ENCODE measurements at places on chromosomes 3 and 15.
A peak's percentile ranks its signal among the peaks of the same experiment; 100 is the strongest.

DNA sequence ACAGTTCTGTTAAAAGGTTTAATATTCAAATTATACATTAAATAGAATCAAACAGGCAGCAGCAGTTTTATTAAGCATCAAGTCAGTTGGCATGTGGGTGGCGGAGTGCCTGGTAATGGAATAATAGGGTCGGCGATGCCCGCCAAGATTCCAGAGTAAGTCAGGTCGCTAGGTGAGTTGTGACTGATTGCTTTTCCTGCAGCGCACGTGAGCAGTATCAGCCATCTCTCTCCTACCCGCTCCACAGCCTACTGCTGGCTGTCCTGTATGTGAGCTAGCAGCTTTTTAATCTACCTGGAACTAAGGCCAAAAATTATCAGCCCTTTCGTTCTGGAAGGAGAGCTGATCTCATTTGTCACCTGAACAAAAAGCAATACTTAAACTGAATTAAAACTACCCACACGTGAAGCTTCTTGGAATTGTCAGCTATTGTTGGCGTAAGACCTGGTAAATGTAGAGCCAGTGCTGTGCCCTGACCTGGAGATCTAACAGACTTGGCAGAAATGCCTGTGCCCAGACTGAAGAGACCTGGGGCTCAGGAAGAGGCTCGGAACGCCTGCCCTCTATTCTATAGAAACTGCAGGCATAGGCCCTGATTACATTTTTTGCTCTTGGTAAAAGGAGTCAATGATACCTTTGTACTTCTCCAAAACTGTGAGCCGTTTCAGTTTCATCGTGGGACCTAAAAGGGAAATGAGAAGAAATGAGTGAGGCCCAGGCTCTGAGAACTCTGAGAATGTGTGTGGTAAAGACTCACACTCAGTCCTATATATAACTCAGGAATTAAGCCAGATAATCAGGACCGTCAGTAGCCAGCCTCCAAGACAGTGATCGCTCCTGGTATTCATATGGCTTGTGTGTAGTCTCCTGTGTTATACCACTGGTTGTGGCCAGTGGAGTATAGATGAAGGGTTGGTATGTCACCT is 21.9 kb downstream of the IDH3A start:
- DNase-seq: no peak

GRCh38 chr3:192817506-192817905 is 90.2 kb upstream of the FGF12 start:
- DNase-seq: no peak

- peak; percentile 89 for DNase-seq
These were observed 141.9 kb downstream of the PGPEP1L start for GRCh38 chr15:98865397-98866339.

GRCh38 chr3:44184319-44184953 is 57.2 kb upstream of the TOPAZ1 start:
- DNase-seq: peak; percentile 80

- no peak for DNase-seq
These were observed 98.9 kb downstream of the APBA2 start for GRCh38 chr15:28984421-28985315.

DNA sequence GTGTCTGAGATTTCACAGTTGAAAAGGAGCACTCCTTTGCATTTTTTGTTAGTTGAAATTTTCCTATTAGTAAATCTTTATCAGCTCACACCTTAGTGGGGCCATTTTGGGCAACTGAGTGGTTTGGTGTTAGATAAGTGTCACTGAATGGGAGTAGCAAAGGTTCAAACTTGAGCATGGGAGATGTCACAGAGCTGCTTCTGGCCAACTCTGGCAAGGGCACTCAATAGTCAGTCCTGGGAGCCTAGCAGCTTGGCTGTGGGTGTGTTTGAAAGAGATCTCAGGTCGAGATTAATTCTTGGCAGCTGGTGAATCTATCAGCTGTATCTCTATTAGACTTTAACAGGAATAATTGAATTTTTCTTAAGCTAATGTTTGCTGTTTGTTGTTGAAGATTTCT is 579.3 kb downstream of the EDEM1 start:
- no peak for DNase-seq

GRCh38 chr3:120496278-120497002 is 45.6 kb upstream of the FSTL1 start:
- no peak for DNase-seq

- DNase-seq: no peak
These were observed 10.6 kb downstream of the ATP1B3 start for GRCh38 chr3:141887051-141887450.

GRCh38 chr3:148175214-148175613 is 522.5 kb upstream of the AGTR1 start:
- DNase-seq: no peak

DNA sequence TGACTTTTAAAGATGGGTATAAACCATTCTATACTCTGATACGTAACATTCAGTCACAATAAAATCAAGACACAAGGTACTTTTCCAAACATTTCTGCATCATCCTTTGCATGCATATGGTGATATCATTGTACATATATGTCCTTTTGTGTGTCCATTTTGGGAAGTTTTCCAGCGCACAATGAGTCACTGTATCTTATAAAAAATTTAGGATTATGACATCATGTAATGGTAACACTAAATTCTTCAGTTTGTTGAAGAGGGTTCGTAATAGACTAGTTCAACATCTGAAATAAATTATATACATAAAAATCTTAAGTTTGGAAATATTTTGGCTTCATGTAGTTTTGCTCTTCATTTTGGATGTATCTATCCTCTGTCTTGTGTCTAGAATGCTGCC is 480.9 kb downstream of the ROBO1 start:
- DNase-seq: no peak

DNA sequence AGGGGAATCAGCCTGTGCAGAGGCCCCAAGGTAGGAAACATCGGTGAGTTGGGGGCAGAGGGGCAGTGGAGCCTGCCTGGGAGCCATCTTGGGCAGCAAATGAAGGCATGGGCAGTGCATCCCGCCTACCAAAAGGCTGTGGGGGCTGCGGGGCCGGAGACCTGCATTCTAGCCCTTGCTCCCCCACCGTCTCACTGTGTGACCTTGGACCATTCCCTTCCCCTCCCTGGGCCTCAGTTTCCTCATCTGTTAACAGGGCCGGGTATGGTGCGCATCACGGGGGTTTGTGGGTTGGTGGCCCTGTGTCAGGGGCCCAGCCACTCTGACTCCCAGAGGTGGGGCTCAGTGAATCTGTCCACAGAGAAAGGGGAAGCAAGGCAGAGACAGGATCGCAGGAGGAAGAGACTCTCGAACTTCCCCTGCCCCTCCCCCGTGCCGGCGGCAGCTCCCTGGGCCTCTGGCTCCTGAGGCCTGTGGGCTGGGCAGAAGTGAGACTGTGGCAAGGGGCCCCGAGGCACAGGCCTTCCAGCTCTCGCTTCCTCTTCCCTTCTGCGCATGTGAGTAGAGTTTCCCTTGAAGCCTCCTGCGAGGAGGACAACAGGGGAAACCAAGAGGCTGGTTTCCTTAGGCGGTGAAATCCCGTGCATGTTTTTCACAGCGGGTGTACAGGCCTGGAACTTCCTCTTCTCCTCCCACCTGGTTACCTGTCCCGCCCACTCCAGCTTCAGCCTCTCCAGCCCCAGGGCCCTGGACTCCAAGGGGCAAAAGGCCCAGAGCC is 42.9 kb downstream of the IDH2 start:
- no peak for DNase-seq

DNA sequence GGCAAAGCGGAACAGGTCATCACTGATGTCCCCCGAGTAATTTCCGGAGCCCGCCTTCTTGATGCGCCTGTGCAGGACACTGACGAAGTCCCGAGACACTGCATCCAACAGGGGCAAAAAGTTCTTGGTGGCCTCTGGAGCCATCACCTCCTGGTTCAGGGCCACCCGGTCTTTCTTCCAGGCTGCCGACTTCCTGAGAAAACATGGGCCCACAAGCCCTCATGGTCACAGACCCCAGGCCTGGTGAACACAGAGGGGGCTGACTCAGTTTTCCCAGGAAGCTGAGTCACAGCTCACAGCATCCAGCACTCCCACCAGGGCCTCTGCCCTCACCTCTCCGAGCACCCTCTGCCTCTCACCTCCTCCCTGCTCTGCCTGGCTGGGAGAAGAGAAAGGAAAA is 22.4 kb downstream of the CYP11A1 start:
- DNase-seq: no peak

- DNase-seq: no peak
These were observed 27.8 kb downstream of the GAP43 start for GRCh38 chr3:115651087-115651486.

- peak; percentile 54 for DNase-seq
These were observed 28.3 kb upstream of the CRYBG3 start for GRCh38 chr3:97793420-97794019.

DNA sequence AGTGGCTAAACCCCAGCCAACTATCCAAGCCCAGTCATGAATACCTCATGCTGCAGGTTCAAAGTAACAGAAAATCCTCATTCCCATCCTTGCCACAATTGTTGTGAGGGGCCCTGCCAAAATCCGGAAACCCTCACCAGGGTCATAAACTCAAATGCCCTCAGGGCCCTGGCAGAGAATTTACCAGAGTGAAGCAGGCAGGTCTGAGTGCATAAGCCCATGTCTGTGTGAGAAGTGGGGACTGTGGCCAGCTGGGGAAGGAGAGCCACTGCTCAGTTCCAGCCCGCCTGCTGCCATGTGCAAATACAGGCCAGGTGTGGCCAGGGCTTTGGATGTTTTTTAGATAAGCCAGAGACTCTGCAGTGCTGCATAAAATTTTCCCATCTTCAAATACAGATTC is 7.0 kb downstream of the CEP152 start:
- peak; percentile 6 for DNase-seq

DNA sequence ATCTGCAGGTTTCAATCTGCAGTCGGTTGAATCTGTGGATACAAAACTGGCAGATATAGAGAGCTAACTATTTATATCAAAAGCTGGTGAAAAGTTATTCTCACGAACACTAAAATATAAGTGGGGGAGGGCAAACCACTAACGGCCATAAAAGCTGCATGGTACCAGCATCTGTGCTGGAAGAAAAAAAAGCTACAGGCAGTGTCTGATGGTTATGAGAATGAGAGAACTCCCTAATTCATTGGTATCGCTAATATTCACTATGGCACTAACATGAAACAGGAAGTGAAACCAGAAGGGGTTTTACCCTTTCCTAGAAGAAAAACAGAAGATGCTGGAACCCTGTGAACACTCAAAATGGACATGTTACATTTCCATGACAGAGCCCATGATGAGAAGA is 15.9 kb downstream of the CEP70 start:
- DNase-seq: no peak

DNA sequence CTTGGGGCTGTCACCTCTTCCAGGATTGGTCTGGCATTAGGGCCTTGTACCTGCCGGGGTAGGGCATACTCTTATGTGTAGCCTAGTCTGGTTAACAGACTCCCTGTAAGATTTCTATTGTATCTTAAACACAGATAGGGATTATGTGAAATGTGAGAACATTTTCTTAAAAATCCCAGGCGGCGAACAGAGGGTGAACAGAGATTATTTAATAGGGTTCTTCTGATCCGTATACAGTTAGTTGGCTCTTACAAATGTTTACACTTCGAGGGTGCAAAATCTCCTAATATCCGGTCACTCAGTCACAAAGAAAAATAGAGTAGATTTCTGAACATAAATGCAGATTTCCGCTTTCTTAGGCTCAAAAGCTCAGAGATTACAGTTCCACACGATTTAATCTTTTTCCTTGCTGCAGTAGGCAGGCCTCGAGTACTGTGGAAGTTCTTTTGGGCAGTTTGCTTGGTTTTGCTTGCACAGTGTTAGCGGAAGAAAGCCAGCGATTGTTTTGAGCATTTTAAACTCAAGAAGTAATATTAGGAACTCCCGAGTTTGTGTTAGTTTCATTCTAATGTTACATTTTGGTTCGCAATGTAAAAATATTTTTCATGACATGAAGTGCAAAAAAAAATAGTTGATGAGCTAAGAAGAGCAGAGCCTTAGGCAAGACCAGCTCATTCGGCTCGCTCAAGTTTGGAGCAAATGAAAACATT is 993 bp downstream of the PLCL2 start:
- peak; percentile 43 for DNase-seq

GRCh38 chr3:67937498-67938118 is 283.2 kb upstream of the SUCLG2 start:
- DNase-seq: no peak

DNA sequence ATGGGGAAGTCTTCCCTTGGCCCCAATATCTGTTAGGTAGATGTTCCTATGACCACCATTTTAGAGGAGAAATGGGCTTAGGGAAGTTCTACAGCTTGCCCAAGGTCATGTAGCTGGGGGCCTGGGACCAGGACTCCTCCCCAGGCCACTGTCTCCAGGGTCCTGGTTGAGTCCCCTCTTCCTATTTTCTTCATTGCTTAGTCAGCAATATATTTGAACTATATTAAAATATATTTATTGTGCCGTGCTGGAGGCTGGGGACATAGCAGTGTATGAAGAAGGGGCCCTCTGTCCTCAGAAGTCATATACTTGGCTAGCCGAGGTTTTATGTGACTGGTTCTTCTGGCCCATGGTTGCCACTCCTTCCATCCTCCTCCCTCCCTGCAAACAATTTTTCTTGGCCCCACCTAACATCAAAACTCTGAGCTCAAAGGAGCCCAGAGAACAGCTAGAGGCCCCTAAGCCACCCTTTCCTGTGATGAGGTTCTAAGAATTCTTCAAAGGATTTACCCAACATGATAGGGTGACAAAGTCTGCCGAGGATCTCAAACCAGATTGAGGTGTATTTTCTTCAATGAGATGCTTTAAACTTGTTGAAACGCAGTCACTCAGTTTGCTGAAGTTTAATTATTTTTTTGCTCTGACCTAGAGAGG is 121.2 kb upstream of the RASGRP1 start:
- no peak for DNase-seq

Data from NCI-H1417 (cell line).